Posterior cingulate gyrus (tissue), 11 donors: ENCODE measurements at places on chromosomes 2 and 18.

DNA sequence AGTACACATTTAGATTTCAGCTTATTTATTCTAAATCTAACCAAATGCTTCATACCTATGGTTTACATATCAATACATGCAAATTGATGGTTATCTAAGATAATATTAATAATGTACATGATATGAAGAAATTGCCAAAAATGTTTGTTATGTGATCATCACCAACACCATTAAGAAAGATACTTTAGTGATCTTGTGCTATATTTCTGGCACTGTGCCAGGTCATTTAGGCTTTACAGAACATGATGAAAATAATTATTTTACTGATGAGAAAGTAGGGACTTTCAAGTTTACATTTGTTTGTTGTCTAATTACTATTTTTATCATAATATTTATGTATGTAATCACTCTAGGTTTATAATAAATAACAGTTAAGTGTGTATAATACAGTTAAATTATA lies 158.3 kb downstream of the GULP1 start:
- no peak for DNase-seq

DNA sequence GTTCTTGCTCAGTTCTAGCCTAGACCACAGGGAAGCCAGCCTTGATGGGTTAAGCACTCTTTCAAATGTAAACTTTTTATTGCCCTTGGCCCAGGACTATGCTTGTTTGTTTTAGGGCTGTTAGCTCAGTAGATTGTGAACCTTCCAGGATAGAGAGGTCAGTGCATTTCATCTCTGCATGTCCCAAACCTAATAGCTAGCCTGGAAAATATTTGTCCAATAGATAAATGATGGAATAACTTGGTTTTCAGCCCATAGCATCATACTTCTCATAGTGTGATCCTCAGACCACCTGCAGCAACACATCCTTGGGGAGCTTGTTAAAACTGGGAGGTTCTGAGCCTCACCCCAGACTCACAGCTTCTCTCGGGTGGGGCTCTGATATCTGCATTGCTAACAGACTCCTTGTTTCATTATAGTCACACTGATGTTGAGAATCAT lies 59.8 kb downstream of the TRIB2 start:
- no peak for DNase-seq

GRCh38 chr2:224008702-224009261 lies 30.3 kb downstream of the SERPINE2 start:
- no peak for DNase-seq

DNA sequence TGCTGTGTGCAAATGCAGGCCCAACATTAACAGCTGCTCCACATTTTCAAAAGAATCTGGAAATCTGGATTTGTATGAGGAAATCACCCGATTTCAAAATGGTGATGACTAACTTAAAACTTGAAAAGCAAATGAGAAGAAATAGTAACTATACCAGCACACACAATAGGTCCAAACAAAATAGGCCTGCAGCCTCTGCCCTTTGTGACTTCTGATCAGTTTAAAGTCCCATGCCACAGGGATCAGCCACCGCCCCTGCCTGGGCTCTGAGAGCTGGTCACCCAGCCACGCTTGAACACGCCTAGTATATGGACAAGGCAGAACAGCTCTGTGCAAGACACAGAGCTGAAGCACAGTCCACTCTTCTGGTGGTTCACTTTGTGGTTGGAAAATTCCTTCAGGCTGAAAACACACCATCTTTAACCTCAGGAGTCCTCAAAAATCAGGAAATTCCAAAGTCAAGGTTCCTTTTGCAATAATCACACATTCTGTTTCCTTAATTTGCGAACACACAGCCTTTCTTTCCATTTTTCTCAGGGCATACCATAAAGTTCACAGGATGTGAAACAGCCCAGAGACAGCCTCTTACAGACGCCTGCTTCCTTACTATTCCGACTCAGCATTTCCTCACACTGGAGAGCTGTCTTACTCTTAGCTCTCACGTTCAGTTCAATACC lies 150.1 kb upstream of the RIOK3 start:
- DNase-seq, result no peak

- DNase-seq, result no peak
Observed at GRCh38 chr2:224671731-224672130, 44.4 kb downstream of the CCDC195 start.

GRCh38 chr18:53677480-53677879 lies 547.0 kb downstream of the MBD2 start:
- DNase-seq, result no peak

GRCh38 chr2:191020221-191020741 lies 6.3 kb upstream of the STAT1 start:
- peak; percentile 86 for DNase-seq

- no peak for DNase-seq
Observed at GRCh38 chr2:146821836-146822316, 1023.0 kb upstream of the ACVR2A start.

DNA sequence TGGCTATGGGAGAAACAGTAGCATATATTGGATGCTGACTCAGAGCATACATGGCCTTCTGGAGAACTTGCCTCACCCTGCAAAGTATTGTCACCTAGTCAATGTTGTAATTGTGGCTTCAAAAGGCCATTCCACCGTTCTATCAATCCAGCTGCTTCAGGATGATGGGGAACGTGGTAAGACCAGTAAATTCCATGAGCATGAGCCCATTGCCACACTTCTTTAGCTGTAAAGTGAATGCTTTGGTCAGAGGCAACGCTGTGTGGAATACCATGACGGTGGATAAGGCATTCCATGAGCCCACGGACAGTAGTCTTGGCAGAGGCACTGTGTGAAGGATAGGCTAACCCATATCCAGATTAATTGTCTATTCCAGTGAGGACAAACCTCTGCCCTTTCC lies 1300.1 kb upstream of the ACVR2A start:
- DNase-seq, result no peak

GRCh38 chr2:119476301-119477112 lies 44.9 kb downstream of the TMEM37 start:
- DNase-seq, result peak; percentile 62

DNA sequence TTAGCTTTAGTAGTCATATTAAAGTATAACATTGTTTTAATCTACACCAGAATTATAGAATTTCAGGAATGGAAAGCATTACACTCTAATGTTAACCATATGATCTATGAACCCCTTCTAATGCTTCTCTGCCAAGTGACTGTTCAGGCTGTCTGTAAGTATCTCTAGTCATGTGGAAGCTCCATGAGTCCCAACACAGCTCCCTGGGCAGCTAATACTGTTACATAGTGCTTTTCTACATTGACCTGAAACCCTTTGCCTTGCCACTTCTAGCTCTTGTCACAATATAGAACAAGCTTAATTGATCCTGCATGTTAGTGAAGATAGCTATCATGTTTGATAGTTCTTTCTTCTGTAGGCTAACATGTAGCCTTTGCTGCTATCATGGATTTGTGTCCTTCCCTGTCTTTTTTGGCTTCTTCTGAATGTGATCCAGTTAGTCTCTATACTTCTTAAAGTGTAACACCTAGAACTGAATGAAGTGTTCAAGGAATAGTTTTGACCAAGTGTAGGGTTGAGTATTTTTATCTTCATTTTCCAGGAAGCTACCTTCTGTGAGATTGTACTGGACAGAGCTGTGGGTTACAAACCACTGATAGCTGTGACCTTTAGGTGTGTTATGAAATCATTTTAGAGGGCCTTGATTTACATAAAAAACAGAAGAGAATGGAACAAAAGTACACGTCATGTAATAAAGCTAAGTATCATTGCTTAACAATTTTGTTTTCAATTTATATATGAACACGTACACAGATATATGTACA lies 23.7 kb downstream of the BABAM2 start:
- no peak for DNase-seq

- DNase-seq, result no peak
Observed at GRCh38 chr2:30336978-30337841, 105.9 kb downstream of the LBH start.

DNA sequence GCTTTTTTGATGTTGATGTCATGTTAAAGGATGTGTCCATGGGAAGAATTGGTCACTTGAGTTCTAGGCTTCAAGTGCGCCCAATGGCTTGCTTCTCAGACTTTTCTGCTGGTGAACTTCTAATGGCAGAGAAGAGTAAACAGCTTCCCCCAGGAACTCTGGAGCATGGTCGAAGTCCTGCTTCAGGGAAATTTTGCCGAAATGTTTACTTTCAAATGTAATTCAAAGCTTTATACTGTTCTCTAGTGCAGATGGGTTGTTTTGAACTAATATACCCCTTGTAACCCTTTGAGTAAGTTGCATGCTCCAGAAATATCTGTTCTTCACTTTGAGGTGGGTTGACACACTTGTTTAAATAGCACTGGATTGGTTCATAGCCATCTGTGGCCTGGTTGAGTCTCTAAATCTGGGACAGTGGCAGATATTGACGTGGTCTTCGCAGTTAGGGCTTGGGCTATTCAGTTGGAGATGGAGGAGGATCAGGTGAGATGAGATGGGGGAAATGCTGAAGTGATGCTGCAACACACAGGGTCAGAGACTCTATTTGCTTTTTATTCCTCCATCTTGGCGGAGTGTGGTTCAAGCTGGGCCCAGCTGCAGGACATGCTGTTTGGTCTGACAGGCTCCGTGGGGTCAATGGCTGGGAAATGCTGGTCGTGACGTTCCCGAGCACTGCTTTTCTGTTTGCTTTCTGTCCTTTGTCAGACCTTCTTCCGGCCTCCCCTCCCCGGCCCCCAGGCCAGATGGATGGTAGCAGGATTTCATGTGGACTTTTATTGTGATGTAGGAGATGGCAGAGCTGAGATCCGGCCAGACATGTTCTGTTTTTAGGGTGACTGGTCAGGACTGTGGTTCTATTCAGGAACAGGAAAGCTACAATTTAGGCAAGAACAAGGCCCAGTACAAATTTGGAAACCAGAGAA lies 35.9 kb downstream of the MYO1B start:
- DNase-seq, result no peak

- DNase-seq, result no peak
Observed at GRCh38 chr2:202881570-202881969, 10.0 kb upstream of the ICA1L start.

DNA sequence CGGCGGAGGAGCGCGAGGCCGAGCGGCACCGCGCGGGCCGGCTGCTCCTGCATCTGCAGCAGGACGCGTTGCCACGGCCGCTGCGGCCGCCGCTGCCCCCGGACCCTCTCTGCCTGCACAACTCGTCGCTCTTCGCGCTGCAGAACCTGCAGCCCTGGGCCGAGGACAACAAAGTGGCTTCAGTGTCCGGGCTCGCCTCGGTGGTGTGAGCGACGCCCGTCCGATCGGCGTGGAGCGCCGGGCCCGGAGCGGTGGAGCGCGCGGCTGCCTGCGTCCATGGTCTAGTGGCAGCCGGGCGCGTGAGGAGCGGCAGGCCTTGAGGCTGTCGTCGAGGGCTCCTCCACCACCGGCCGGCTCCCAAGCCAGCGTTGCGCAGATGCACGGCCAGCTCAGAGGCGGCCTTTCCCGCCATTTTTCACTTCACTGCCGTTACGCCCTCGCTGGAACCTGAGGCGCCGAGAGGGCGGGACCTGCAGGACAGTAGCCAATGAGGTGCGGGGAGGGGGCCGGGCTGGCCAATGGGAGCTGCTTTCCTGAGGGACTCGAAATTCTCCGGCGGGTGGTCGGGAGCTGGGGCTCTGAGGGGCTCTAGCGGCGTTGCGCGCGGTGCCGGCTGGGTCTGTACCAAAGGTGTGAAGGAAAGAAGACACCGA lies 1.9 kb downstream of the TLX2 start:
- DNase-seq, result peak; percentile 27

- no peak for DNase-seq
Observed at GRCh38 chr2:177261116-177262060, 3.1 kb downstream of the NFE2L2 start.

DNA sequence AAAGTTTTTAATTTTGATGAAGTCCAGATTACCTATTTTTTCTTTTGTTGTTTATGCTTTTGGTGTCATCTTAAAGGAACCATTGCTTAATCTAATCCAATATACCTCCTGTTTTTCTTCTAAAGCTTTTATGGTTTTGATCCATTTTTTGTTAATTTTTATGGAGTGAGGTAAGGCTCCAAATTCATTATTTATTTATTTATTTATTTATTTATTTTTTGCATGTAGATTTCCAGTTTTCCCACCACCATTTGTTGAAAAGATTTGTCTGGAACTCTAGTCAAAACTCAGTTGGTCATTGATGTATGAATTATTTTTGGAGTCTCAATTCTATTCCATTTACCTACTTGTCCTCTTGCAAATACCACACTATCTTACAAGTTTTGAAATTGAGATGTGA lies 99.4 kb upstream of the RBMS1 start:
- no peak for DNase-seq

- no peak for DNase-seq
Observed at GRCh38 chr2:219133976-219134375, 26.6 kb downstream of the NHEJ1 start.

- no peak for DNase-seq
Observed at GRCh38 chr2:232530626-232531260, 4.8 kb downstream of the CHRND start.

DNA sequence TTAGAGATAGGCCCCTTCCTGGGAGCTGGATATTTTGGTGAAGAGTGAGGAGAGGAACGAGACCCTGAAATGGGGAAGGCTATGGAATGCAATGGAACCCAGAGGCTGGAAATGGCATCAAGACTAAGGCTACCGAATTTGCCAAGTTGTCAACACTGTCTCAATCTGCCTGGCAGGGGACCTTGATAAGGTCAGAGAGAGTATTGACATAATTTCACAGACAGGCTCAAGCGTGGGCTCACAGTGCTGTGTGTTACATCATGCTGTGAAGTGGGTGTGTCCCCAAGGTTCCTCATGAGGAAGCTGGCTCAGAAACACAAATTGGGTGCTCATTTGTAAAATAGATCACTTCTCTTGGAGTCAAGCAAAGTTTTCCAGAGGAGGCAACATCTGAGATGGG lies 51.8 kb upstream of the CYRIA start:
- DNase-seq, result no peak

DNA sequence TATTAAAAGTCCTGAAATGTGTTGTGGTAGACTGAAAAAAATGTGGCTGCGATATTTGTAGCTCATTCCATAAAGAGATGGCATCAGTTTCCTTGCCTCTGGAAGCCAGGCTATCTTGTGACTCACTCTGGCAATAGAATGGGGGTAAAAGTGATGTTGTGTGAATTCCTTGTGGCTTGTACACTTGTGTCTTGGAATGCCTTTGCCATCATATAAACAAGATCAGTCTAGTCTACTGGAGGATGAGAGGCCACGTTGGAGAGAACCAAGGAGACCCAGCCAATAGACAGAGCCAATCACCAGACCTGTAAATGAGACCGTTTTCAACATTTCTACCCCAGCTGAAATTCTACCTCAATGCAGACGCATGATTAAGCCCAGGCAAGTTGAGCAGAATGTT lies 254.1 kb downstream of the TRIB2 start:
- DNase-seq, result no peak

DNA sequence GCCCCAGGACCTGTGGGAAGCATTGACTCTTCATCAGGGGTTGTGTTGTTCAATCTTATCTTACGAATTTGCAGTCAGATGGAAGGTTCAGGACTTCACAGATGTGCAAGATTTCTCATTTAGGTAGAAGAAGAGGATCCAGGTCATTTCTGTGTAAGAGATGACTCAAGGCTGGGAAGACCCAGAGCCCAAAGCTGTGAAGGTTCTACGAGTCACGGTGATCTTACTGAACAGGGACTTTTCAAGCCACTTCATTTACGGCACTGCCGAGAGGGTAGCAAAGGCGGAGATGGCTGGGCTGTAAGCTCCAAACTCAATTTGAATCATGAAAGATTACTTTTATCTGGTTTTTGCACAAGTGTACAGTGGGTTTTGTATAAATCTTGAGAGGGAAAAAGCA lies 228.0 kb upstream of the MEX3C start:
- no peak for DNase-seq
